Left lung (tissue), 14 donors: ENCODE measurements at places on chromosomes 3 and 15. TPM values are rescaled to one million over a fixed set of nuclear protein-coding genes. Genes with fewer than 3 reads are reported as not detected.

- no peaks in the 10 kb centered on the region for H3K36me3 ChIP-seq
- DNase-seq: peak; percentile 91
- H3K4me3 ChIP-seq: peak overlapping the region; percentile 37
- H3K4me1 ChIP-seq: no peaks in the 10 kb centered on the region
Observed at GRCh38 chr3:43894176-43895049, 203.7 kb downstream of the ABHD5 start.

GRCh38 chr3:37826502-37826901 is 35.2 kb upstream of the CTDSPL start:
- H3K27ac ChIP-seq: no peak overlapping the region
- H3K27me3 ChIP-seq: no peaks in the 10 kb centered on the region
- H3K4me1 ChIP-seq: no peaks in the 10 kb centered on the region
- no peak overlapping the region for H3K4me3 ChIP-seq
- H3K36me3 ChIP-seq: no peaks in the 10 kb centered on the region
- DNase-seq: no peak

GRCh38 chr3:196323016-196323415 is 5.0 kb upstream of the DYNLT2B start:
- H3K4me3 ChIP-seq: no peak overlapping the region
- no peaks in the 10 kb centered on the region for H3K36me3 ChIP-seq
- DNase-seq: no peak
- H3K27ac ChIP-seq: no peak overlapping the region

GRCh38 chr15:64224511-64224910 is 61.7 kb upstream of the PPIB start:
- H3K27ac ChIP-seq: no peak overlapping the region
- H3K4me3 ChIP-seq: no peak overlapping the region
- DNase-seq: no peak
- peaks cover 4% of the 10 kb centered on the region for H3K4me1 ChIP-seq
- H3K36me3 ChIP-seq: no peaks in the 10 kb centered on the region
- H3K27me3 ChIP-seq: no peaks in the 10 kb centered on the region

DNA sequence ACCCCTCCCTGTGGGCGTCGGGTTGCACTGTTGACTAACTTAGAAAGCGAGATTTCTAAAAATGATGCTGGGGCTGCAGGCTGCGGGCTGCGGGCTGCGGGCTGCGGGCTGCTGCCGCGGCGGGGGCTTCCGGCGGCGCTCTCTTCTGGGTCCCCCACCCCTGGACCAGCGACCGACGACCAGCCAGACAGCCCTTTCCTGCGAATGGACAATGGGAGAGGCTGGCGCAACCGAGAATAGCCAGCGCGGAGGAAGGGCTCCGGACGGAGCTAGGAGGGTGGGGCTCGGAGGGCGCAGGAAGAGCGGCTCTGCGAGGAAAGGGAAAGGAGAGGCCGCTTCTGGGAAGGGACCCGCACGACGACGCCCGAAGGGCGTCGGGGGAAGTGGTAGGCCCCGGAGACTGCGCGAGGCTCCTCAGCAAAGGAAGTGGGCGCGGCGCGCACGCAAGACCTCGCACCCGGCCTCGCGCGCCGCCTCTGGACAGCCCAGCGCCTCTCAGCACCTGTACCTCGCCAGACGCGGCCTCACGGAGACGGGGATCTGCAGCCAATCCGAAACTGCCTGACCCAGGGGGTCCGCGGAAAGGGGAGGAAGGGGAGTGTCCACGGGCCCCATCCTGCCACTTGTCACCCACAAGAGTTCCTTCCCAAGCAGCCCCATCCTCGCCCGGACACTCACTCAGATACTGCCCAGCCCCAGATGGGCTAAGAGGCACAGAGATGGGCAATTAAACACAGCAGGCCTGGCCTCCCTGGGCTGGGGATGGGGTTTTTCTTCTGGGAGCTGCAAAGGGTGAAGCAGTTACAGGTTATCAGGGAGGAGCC is 70.7 kb downstream of the SLC12A8 start:
- peaks cover 64% of the 10 kb centered on the region for H3K4me1 ChIP-seq
- DNase-seq: peak; percentile 69
- peak overlapping the region; percentile 41 for H3K27ac ChIP-seq
- H3K36me3 ChIP-seq: no peaks in the 10 kb centered on the region
- H3K4me3 ChIP-seq: peak overlapping the region; percentile 24

- H3K4me1 ChIP-seq: peaks cover 11% of the 10 kb centered on the region
- no peaks in the 10 kb centered on the region for H3K36me3 ChIP-seq
- no peak overlapping the region for H3K27ac ChIP-seq
- no peaks in the 10 kb centered on the region for H3K27me3 ChIP-seq
- H3K4me3 ChIP-seq: no peak overlapping the region
Observed at GRCh38 chr3:23330568-23330967, 127.4 kb downstream of the UBE2E2 start.

DNA sequence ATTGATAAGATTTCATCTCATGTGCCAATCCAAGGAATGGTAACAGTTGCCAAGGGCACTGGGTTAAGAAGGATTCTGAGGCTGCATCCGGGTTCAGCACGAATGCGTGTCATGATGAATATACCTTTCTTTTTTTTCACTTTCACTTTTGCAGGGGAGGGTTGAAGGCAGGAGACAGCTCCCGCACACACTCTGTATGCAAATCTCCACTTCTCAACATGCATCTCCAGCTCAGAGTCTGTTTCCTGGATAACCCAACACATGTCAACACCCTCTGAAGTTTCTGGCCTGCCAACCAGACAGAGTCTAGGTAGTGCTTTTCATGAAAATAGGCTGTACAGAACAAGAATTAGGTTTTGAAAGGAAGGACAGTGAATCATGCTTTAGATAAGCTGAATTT is 21.6 kb downstream of the B4GALT4 start:
- no peak overlapping the region for H3K27ac ChIP-seq
- H3K27me3 ChIP-seq: no peaks in the 10 kb centered on the region
- DNase-seq: no peak
- H3K4me3 ChIP-seq: no peak overlapping the region

The THAP10 gene
- total RNA-seq: 1.8 TPM

DNA sequence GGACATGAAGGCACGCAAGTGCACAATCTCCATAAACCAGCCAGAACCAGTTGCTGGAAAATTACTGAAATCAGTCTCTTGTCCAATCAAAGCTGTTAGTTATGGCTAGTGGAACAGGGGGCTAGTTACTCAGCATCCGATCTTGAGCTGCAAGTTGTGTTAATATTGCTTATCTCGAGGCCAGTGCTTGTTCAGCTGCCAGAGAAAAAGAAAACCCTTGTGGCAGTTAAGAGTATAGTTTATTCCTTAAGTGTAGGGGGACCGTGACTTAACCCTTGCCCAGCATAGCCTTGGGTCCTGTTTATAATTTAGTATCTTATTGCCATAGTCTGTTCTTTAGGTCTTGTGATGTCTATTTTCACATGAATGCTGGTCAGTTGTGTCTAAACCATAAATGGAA is 268.5 kb downstream of the CD47 start:
- H3K4me3 ChIP-seq: no peak overlapping the region
- H3K36me3 ChIP-seq: no peaks in the 10 kb centered on the region
- H3K27me3 ChIP-seq: no peaks in the 10 kb centered on the region
- H3K4me1 ChIP-seq: no peaks in the 10 kb centered on the region

- H3K27ac ChIP-seq: no peak overlapping the region
- no peaks in the 10 kb centered on the region for H3K36me3 ChIP-seq
- no peaks in the 10 kb centered on the region for H3K27me3 ChIP-seq
- H3K4me3 ChIP-seq: no peak overlapping the region
- no peaks in the 10 kb centered on the region for H3K4me1 ChIP-seq
Observed at GRCh38 chr15:100301910-100302431, 39.8 kb downstream of the ADAMTS17 start.

- no peaks in the 10 kb centered on the region for H3K36me3 ChIP-seq
- no peak overlapping the region for H3K4me3 ChIP-seq
- H3K27me3 ChIP-seq: no peaks in the 10 kb centered on the region
Observed at GRCh38 chr3:26807272-26807671, 184.7 kb downstream of the LRRC3B start.

The NXPE3 gene
- total RNA-seq: 17.0 TPM

The FRMD4B gene
- 49.0 TPM for total RNA-seq

DNA sequence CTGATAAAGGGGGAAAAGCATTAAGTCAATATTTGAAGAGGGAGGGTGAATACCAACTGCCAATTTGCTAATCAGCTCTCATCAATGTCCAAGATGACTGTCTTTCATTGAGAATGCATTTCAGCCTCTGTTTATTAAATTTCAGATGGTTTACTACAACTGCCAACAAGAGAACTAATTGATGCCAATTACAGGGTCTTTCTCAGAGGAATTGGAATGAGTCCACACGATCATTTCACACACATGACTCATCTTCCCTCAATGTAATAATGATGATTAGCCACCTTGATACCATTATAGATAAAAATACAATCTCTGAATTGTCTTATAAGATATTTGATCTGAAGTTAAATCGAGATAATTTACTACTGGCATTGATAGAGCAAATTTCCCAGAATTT is 1274.4 kb downstream of the ROBO2 start:
- H3K36me3 ChIP-seq: no peaks in the 10 kb centered on the region
- no peaks in the 10 kb centered on the region for H3K4me1 ChIP-seq
- no peak for DNase-seq
- no peaks in the 10 kb centered on the region for H3K27me3 ChIP-seq

DNA sequence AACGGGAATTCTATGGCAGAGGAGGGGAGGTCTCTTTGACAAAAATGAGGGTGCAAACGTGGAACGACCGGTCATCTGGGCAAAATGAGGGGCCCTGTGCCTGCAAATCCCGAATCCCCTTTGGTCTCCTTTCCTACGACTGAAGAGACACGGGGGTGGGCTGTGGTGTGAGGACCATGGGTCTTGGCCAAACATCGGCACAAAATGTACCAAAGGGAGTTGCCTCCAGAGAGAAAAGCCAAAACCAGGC is 498 bp downstream of the ZNF280D start:
- peak overlapping the region; percentile 57 for H3K4me3 ChIP-seq
- no peaks in the 10 kb centered on the region for H3K36me3 ChIP-seq
- DNase-seq: no peak
- peaks cover 56% of the 10 kb centered on the region for H3K4me1 ChIP-seq
- H3K27ac ChIP-seq: peak overlapping the region; percentile 99
- no peaks in the 10 kb centered on the region for H3K27me3 ChIP-seq

- DNase-seq: no peak
- H3K27me3 ChIP-seq: no peaks in the 10 kb centered on the region
- no peak overlapping the region for H3K4me3 ChIP-seq
- peak overlapping the region; percentile 14 for H3K27ac ChIP-seq
Observed at GRCh38 chr3:184003187-184003967, 14.3 kb downstream of the ABCC5 start.

The XCR1 gene
- 2.0 TPM for total RNA-seq

The PLA2G4F gene
- total RNA-seq: 100 TPM

The EPHB1 gene
- total RNA-seq: 1.1 TPM

DNA sequence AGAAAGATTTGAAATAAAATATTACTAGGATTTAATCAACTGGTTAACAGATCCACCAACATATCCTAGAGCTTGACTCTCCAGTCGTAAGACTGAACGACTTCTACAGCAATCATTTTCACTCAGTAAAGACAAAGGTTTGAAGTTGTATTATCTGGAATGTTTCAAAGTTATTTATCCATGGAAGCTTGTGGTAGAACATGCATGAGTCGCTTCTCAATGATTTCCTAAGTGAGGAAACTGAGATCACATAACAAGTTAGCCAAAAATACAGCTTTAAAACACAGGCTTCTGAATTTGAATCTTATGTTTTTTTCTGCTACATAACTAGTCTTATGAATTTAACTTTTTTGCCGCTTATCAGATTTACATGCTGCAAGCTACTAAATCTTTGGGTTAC is 241.8 kb downstream of the FOXP1 start:
- H3K36me3 ChIP-seq: no peaks in the 10 kb centered on the region
- H3K27me3 ChIP-seq: no peaks in the 10 kb centered on the region
- H3K27ac ChIP-seq: no peak overlapping the region
- H3K4me1 ChIP-seq: no peaks in the 10 kb centered on the region
- no peak overlapping the region for H3K4me3 ChIP-seq
- DNase-seq: no peak

- H3K4me3 ChIP-seq: no peak overlapping the region
- H3K36me3 ChIP-seq: no peaks in the 10 kb centered on the region
- no peak overlapping the region for H3K27ac ChIP-seq
- H3K27me3 ChIP-seq: no peaks in the 10 kb centered on the region
Observed at GRCh38 chr3:140545197-140545596, 132.7 kb upstream of the TRIM42 start.

DNA sequence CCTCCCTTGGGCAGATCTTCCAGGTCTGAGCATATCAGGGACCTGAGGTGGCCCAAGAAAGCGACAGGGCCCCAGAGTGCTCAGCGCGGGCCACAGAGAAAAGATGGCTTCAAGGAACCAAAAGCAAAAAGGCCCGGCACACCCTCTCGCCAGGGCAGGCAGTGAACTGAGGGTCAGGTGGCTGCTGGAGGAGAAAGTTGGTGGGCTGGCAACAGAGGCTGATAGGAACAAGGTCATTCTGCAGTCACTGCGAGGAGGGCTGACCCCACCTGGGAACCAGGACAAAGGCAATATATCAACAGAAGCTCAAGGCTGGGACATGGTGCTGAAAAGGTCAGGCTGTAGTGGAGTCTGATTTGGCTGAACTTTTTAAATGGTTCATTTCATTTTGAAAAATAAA is 2.8 kb upstream of the ACSBG1 start:
- no peaks in the 10 kb centered on the region for H3K36me3 ChIP-seq
- H3K27ac ChIP-seq: no peak overlapping the region
- H3K4me3 ChIP-seq: no peak overlapping the region

- H3K4me3 ChIP-seq: no peak overlapping the region
- no peaks in the 10 kb centered on the region for H3K27me3 ChIP-seq
- peaks cover 2% of the 10 kb centered on the region for H3K4me1 ChIP-seq
- no peak for DNase-seq
- H3K27ac ChIP-seq: no peak overlapping the region
Observed at GRCh38 chr3:125351152-125351551, 24.0 kb downstream of the ZNF148 start.

GRCh38 chr15:75843678-75844581 is 683 bp downstream of the UBE2Q2 start:
- peak overlapping the region; percentile 90 for H3K27ac ChIP-seq
- H3K4me3 ChIP-seq: peak overlapping the region; percentile 94
- no peaks in the 10 kb centered on the region for H3K27me3 ChIP-seq
- H3K36me3 ChIP-seq: no peaks in the 10 kb centered on the region
- DNase-seq: peak; percentile 74

DNA sequence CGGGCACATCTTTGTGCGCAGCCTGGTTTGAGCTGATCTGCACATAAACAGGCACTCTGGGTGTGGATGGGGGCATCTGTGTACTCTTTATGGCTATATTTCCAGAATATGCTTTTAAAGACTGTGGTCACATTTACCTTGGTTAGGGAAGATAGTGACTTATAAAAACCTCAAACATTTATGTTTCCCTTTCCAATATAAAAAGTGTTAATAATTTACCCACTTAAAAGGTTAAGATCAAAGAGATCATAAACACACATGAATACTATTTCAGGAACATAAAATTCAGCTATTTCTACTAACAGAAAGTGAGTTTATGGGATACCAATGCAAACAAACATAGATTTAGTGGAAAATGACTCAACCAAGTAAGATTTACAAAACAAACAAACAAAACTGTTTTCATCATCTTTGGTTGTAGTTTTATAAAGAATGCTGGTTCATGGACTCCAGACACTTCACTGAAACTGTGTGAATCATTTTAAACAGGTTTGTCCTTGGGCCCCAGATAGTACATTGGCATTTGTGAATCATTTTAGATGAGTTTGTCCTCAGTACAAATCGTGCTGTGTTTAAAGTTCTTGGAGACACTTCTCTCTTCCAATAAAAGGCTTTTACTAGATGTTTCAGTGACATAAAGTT is 253.5 kb upstream of the CTDSPL start:
- DNase-seq: no peak
- peaks cover 3% of the 10 kb centered on the region for H3K4me1 ChIP-seq
- no peaks in the 10 kb centered on the region for H3K36me3 ChIP-seq
- no peak overlapping the region for H3K4me3 ChIP-seq
- H3K27me3 ChIP-seq: no peaks in the 10 kb centered on the region
- H3K27ac ChIP-seq: no peak overlapping the region

The LRRIQ4 gene
- 0.12 TPM for total RNA-seq

- no peak for DNase-seq
- no peaks in the 10 kb centered on the region for H3K27me3 ChIP-seq
- H3K27ac ChIP-seq: no peak overlapping the region
- H3K4me3 ChIP-seq: no peak overlapping the region
Observed at GRCh38 chr15:26394801-26395200, 378.1 kb downstream of the GABRB3 start.

The LRRC34 gene
- 2.4 TPM for total RNA-seq
